ENCODE measurements at places on chromosomes 4 and X. TPM values are rescaled to one million over a fixed set of nuclear protein-coding genes. Genes with fewer than 3 reads are reported as not detected.

- DNase-seq: no peak
Measured at GRCh38 chrX:136823175-136823574, 42.4 kb upstream of the ARHGEF6 start.

GRCh38 chr4:6178757-6179156 lies 21.6 kb downstream of the JAKMIP1 start:
- DNase-seq: no peak

IQCM gene
- total RNA-seq: not detected

RBM46 gene
- not detected for total RNA-seq

DNA sequence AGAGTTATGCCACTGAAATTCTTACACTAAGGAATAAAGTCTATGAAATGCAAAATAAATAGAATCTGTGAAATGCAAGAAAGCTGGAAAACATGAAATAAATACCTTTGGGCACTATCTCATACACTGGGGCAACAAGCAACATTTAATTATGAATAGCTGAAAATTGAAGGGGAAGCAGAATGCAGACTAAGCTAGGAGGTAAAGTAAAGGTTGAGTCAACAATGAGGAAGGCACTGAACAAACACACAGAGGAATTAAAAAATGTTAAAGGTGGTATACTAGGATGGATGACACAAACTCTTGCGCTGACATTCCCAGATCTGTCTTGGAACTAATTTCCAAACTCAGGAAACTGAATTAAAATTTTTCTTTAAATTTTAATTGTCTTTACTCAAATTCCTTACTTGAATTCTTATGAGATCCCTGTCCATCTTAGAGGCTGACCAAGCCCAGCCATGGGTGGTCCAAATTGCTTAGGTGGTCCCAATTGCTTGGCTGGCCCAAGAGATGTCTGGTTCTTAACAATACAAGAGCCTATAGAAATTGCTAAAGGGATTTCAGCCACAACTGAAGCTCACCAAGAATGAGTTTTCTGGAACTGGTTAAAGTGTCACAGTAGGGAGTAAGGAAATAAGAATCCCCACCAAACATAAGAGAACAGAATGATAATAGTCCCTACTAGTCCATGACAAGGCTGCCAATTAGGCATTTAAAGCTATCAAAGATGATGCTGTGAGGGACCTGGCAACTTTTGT lies 41.3 kb upstream of the ZCCHC13 start:
- no peak for DNase-seq

GRCh38 chr4:89657931-89658700 lies 178.8 kb downstream of the SNCA start:
- DNase-seq: no peak

- DNase-seq: no peak
Measured at GRCh38 chrX:150845091-150845490, 53.4 kb downstream of the CD99L2 start.

- DNase-seq: no peak
Measured at GRCh38 chr4:83885256-83886182, 349.6 kb downstream of the GPAT3 start.

DNA sequence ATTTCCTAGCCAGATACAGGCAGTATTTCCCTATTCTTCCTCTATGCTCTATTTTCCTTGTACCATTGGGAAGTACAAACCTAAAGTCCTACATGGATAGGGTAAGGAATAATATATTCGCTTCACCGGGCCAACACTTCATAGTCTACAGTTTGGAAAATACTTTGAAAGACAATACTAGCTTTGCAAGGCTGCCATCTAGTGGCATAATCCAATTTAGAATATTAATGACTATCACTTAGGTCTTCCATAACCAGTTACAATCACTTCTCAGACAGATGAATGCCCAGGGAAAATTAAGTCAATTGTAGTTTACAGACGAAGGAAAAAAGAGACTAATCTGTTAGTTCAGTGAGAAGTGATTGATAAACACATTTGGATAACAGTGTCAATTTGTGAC lies 141.0 kb upstream of the FAM47C start:
- DNase-seq: no peak

- no peak for DNase-seq
Measured at GRCh38 chrX:154000051-154000450, 19.7 kb downstream of the IRAK1 start.
